ENCODE measurements at places on chromosomes 4 and X. TPM values are rescaled to one million over a fixed set of nuclear protein-coding genes. Genes with fewer than 3 reads are reported as not detected.

The ZNF280C gene
- total RNA-seq = 1.7 TPM

The TMEM154 gene
- total RNA-seq = 0.96 TPM

The ZCCHC13 gene
- total RNA-seq = not detected

The RP2 gene
- total RNA-seq = 15.5 TPM

All from regular cardiac myocyte (primary cell).